NCI-H748 treated with DMSO at 0.1 percent for 48 hours (cell line): ENCODE measurements at places on chromosomes 1 and 21.

GRCh38 chr1:101440485-101440884 is 203.7 kb downstream of the S1PR1 start:
- no peak for DNase-seq

GRCh38 chr1:205975387-205975998 is 27.7 kb downstream of the RAB7B start:
- no peak for DNase-seq

- no peak for DNase-seq
Measured at GRCh38 chr1:149979972-149980540, 30.5 kb downstream of the OTUD7B start.

- no peak for DNase-seq
Measured at GRCh38 chr1:204505674-204506200, 10.5 kb upstream of the MDM4 start.

GRCh38 chr1:168467452-168467851 is 76.3 kb downstream of the XCL2 start:
- no peak for DNase-seq

DNA sequence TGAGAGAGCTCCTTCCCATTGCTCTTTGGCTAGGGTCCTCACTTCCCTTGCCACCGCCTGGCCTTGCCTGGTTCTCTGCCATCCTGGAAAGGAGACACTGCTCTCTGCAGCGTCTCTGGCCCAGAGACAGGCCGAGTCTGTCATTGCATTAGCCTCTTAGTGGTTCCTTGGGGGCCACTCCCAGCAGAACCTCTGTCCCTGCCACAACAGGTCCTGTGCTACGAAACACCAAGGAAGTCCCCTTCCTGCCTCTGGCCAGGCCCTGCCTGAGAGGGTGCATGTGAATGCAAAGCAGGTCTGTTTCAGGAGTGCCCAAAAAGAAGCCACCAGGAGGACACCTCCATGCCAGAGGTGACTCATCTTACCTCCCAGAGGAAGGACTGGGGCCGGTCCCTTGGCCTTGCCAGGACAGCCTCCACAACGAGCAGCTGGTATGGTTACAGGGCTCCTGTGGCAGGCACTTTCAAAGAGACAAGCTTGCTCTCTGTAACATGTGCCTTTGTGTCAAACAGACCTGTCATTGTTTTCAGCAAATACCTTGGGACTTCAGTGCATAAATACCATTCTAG is 59.6 kb downstream of the VPS26C start:
- no peak for DNase-seq

GRCh38 chr1:61277121-61277690 is 194.8 kb downstream of the NFIA start:
- no peak for DNase-seq

- no peak for DNase-seq
Measured at GRCh38 chr21:27806281-27806680, 839.4 kb upstream of the ADAMTS5 start.

DNA sequence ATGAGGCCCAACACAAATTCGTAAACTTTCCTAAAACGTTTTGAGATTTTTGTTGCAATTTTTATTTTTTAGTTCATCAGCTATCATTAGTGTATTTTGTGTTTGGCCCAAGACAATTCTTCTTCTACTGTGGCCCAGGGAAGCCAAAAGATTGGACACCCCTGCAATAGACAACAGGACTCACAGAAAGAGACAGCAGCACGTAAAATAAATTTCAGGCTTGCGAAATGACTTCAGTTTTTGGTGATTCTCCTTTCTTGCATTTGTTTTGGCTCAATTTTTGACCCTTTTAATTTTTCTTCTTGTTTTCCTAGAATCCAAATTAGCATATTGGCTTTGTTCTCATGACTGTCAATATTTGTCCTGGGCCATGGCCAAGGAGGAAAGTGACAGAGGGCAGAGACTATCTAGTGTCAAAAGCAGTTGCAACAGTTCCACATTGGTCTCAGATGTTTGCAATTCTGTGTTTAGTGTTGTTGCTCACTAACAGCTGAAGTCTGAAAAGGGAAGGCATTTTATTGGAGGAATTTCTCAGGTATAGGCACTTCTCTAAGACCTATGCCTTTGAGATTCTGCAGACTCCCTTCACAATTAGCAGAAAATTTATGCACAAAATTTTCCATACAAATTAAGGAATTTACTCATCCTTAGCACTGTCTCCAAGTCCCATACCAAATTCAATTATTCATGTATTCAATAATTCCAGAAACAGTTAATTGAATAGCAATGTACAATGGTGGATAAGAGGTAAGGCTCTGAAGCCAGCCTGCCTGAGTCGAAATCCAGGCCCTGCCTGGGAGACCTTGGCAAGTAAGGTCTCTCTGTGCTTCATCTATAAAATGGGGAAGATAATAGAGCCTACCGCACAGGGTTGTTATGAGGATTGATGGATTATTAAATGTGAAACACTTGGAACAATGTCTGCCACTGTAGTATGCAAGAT is 160.9 kb upstream of the IVNS1ABP start:
- peak; percentile 15 for DNase-seq

DNA sequence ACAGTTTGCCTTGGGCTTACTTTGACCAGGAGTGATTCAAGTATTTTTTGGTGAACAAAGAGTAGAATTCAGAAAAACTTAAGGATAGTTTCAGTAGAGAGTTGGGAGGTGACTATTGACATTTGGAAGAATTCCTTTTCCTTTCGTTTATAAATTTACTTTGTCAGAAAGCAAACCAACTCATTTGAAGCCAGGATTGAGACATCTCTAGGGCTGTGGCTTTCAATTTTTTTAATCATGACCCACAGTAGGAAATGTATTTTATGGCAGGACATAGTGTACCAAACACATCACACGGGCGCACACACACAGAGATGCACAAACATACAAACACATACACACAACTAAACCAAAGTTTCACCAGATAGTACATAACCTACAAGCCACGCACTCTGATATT is 24.1 kb downstream of the NR5A2 start:
- no peak for DNase-seq

- DNase-seq, result no peak
Measured at GRCh38 chr1:95876276-95876675, 642.3 kb downstream of the RWDD3 start.

- no peak for DNase-seq
Measured at GRCh38 chr1:199319341-199319740, 680.5 kb downstream of the PTPRC start.

DNA sequence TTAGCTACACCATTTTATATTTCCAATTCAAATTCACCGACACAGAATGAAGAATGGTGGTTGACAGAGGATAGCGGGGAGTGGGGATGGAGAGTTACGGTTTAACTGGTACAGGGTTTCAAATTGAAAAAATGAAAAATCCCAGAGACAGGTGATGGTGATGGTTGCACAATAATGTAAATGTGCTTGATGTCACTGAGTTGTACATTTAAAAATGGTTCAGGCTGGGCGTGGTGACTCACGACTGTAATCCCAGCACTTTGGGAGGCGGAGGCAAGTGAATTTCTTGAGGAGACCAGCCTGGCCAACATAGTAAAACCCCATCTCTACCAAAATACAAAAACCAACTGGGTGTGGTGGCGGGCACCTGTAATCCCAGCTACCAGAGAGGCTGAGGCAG is 31.2 kb upstream of the SHCBP1L start:
- no peak for DNase-seq

GRCh38 chr21:34908419-34909055 is 140.6 kb downstream of the RUNX1 start:
- DNase-seq, result no peak

- DNase-seq, result no peak
Measured at GRCh38 chr1:101587741-101588140, 350.9 kb downstream of the S1PR1 start.
